ENCODE measurements at places on chromosomes 7 and 10. TPM values are rescaled to one million over a fixed set of nuclear protein-coding genes. Genes with fewer than 3 reads are reported as not detected.

Gene TMEM229A
- not detected for total RNA-seq

Gene SEMA3D
- total RNA-seq, result 0.35 TPM

Gene SORCS3
- under 0.01 TPM for total RNA-seq

Gene CREM
- total RNA-seq, result 26.9 TPM

Gene OGDH
- 62.0 TPM for total RNA-seq

Gene SUPV3L1
- 29.0 TPM for total RNA-seq

Gene SGCE
- total RNA-seq, result 44.6 TPM

Gene TFPI2
- 144 TPM for total RNA-seq

Gene PARD3
- total RNA-seq, result 70.5 TPM

Gene HIBADH
- total RNA-seq, result 43.0 TPM

Gene DLX5
- not detected for total RNA-seq

Gene PNLIP
- total RNA-seq, result not detected

Gene C10orf53
- total RNA-seq, result not detected

Gene PPP1R3C
- total RNA-seq, result 2.1 TPM

Measured in epithelial cell of proximal tubule (primary cell).